ENCODE measurements at places on chromosomes 12 and 14. TPM values are rescaled to one million over a fixed set of nuclear protein-coding genes. Genes with fewer than 3 reads are reported as not detected.

Gene BMAL2
- 21.4 TPM for total RNA-seq

Gene AHNAK2
- total RNA-seq = 59.3 TPM

Gene TSPAN9
- total RNA-seq = 22.0 TPM

Gene KRT71
- total RNA-seq = not detected

Gene OR6C2
- total RNA-seq = not detected

Gene SCNN1A
- 0.37 TPM for total RNA-seq

Gene IKBIP
- 51.6 TPM for total RNA-seq

Gene COA8
- 17.1 TPM for total RNA-seq

Gene RAB35
- total RNA-seq = 28.8 TPM

Gene NAA30
- total RNA-seq = 11.0 TPM

Gene CCDC88C
- total RNA-seq = 0.85 TPM
